ENCODE measurements at places on chromosomes 7 and 10.
A peak's percentile ranks its signal among the peaks of the same experiment; 100 is the strongest.

- no peak for DNase-seq
These were observed 136.3 kb downstream of the MAPK8 start for GRCh38 chr10:48442809-48443177.

GRCh38 chr10:132521041-132521465, 16.5 kb upstream of the INPP5A start:
- no peak for DNase-seq

- DNase-seq, result no peak
These were observed 45.7 kb downstream of the VAX1 start for GRCh38 chr10:117092386-117092785.

DNA sequence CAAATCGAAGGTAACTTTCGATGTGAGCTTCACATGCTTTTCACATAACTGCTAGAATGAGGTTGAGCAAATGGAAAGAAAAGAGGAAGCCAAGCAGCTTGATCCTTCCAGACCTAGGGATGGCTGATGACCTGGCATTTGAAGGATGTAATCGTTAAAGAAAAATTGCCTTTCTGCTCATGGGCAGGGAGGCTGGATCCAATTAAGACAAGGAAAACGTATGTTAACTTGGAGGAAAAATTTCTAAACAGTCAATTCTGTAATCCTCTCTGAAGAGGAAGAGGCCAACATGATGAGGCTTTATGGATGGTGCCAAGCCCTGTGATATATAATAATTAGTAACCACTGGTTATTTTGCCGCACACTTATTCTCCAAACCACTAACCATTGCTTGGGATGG, 12.5 kb downstream of the GRK5 start:
- DNase-seq, result no peak

DNA sequence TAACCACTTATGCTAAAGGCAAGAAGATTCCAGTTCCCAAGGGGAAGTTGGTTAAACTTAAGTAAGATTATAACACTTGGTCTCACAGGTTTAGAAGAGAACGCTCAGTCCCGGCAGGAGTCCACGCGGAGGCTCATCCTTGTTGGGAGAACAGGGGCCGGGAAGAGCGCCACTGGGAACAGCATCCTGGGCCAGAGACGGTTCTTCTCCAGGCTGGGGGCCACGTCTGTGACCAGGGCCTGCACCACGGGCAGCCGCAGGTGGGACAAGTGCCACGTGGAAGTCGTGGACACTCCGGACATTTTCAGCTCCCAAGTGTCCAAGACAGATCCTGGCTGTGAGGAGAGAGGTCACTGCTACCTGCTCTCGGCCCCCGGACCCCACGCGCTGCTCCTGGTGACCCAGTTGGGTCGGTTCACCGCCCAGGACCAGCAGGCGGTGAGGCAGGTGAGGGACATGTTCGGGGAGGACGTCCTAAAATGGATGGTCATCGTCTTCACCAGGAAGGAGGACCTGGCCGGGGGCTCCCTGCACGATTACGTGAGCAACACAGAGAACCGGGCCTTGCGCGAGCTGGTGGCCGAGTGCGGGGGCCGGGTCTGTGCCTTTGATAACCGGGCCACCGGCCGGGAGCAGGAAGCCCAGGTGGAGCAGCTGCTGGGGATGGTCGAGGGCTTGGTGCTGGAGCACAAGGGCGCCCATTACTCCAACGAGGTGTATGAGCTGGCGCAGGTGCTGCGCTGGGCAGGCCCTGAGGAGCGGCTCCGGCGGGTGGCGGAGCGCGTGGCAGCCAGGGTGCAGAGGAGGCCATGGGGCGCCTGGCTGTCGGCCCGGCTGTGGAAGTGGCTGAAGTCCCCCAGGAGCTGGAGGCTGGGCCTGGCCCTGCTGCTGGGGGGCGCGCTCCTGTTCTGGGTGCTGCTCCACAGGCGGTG, 3.8 kb downstream of the GIMAP1 start:
- DNase-seq, result no peak

GRCh38 chr10:24360282-24361127, 151.6 kb downstream of the KIAA1217 start:
- peak; percentile 65 for DNase-seq

GRCh38 chr10:79127151-79127961, 58.6 kb downstream of the ZMIZ1 start:
- peak; percentile 36 for DNase-seq

DNA sequence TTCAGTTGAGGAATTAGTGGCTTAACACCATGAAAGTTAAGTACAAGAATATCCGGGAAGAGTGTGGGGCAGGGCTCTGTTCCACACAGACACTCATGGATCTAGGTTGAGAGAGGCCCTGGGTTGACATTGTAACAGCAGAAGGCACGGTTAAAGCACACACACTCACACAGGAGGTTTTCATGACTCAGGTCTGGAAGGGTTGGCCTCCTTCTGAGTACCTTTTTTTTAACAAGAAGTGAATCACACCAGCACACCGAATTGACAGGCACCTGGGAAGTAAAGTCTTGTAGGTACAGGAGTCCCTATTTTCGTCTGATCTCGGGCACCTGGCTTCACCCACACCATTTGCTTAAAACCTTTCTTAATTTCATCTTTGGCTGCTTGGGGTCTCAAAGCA, 509.4 kb upstream of the ADARB2 start:
- no peak for DNase-seq

DNA sequence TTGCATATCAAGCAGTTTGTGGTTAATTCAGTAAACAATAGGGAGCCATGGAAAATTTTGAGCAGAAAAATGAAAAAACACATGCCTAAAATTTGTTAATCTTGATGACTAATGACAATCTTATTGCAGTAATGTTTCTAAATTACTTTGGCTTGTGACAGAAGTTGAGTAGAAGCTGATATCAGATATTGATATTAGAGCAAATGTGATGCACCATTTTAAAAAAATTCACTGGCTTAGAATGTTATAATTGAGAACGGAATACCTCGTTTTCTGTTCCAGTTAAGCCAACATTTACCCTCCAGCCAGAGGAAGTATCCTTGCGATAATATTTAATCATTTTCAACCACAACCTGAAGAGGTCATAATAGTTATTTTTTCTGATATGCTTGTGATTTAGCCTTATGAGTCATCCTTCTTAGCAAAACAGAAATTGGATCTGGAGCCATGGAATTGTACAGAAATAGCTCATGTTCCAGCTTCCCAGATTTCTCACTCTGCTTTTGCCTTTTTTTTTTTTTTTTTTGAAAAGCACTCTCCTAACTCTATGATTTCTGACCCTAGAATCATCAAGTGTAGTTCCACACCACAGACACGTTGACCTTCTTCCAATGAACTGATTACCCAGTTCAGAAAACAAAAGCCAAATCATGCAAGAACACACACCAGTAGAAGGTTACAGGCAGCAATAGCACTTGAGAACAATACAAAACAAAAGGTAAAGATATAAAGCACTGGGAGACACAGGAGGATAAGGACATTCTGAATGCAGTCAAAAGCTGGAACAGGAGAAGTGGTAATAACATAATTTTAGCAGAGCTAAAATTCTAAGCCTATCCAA, 96.8 kb upstream of the PHYHIPL start:
- DNase-seq, result peak; percentile 42

- peak; percentile 52 for DNase-seq
These were observed 262.2 kb downstream of the BAMBI start for GRCh38 chr10:28939281-28940157.

GRCh38 chr7:90717296-90718060, 121.4 kb downstream of the CDK14 start:
- no peak for DNase-seq

GRCh38 chr7:157219154-157219553, 80.4 kb downstream of the UBE3C start:
- no peak for DNase-seq

DNA sequence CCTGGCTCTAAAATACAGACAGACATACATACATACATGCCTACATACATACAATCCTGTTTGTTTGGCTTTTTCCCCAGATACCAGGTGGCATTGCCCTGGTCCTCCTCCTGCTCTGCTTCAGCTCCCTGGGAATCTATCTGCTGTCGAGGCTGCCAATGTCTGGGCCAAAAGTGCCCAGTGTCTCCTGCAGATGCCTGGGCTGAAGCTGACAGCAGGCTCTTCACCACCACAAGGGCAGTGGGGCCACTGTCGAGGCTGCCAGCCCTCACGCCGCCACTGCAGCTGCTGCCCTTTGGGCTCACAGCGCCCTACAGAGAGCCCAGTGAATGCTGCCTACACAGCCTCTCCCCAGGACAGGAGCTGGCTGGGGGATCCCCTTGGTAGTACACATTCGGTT, 18.0 kb upstream of the STN1 start:
- DNase-seq, result no peak

GRCh38 chr7:50333221-50333651, 28.7 kb downstream of the IKZF1 start:
- no peak for DNase-seq

- no peak for DNase-seq
These were observed 517 bp downstream of the ITGB1 start for GRCh38 chr10:32957341-32958084.

GRCh38 chr7:127322351-127322750, 69.6 kb upstream of the GRM8 start:
- DNase-seq, result no peak

- no peak for DNase-seq
These were observed 48.8 kb upstream of the CARD11 start for GRCh38 chr7:3092468-3092867.
